CD8-positive, alpha-beta memory T cell (primary cell): ENCODE measurements at places on chromosomes 4 and X.

DNA sequence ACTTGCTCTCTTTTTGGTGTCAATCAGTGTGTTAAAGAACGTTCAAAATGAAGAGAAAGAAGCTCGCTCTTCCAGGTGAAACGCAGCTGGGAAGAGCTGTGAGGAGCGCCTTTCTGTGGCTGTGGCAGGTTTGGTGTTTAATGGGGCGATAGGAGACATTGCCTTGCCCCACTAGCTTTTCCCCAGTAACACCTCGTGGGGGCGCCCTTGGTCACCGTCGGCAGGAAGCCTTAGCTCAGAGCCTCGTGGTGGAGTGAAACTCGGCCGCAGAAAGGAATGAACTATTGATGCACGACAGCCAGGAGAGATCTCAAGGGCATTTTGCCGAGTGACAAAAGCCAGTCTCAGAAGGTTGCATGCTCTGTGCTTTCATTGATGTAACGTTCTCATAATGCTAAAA is 65.1 kb downstream of the GPR143 start:
- DNase-seq, result no peak

DNA sequence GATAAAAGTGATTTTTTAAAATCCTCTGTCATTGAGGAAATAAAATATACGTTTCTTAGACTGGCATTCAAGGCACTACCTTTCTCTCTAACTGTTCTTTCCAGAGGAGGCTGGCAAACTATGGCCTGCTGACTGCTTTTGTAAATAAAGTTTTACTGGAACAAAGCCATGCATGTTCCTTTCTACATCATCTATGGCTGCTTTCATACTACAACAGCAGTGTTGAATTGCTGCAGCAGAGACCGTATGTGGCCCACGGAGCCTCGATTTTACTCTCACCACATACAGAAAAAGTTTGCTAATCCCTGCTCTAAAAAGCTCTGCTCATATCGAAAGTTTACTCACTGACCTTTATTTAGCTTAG is 20.2 kb downstream of the SETD7 start:
- DNase-seq, result no peak

GRCh38 chr4:145388043-145388442 is 93.6 kb upstream of the SMAD1 start:
- no peak for DNase-seq

GRCh38 chr4:72886602-72887001 is 182.9 kb downstream of the COX18 start:
- no peak for DNase-seq

DNA sequence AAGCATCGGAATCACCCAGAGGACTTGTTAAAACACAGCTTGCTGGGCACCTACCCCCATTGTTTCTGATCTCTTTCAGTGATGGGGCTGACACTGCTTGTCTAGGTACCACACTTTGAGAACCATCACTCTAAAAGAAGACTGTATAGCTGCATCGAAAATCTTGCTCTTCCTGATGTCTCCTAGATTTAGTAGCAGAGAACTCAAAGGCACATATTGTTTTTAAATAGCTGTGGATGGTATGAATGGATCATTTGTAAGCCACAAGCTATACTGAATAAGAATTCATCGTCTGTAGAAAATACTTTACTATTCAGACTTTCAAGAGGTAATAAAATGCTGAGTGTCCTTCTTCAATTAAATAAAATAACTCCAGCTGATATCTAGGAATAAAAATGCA is 405.4 kb downstream of the ANKRD50 start:
- DNase-seq, result no peak

DNA sequence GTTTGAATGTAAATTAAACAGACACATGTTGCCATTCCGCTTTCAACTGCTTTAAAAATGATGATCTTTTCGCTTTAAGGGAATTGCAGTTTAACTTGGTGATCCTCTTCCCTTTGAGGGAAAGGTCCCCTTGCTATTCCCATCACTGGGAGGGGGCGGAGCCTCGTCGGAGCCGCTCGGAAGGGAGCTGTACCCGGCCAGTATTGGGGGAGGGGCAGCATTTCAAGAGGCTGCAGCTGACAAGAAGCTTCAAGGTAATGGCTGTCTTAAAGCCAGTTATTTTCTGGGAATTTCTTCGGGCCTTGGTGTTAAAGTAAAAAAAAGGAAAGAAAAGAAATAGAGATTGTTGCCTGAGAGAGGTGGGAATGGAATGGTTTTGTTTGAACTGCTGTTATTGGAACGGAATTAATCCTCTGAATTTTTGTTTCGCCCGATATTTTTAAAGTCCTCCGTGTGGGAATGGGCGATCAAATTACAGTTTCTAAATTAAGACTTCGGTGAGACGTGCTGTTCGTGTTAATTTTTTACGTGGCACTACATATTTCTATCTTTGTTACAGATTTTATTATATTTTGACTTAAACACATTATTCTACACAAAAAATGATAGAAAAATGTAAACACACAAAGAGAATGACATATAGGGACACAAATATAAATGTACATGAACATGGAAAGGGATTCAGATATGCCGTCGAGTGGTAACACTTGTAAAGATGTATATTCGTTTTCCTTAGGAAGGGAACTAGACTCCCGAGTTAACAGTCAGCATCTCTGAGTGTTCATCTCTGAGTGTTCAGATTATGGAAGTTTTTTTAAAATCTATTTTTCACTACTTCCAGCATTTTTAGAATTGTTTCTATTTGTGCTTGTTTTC is 9.2 kb downstream of the PWWP3B start:
- no peak for DNase-seq

DNA sequence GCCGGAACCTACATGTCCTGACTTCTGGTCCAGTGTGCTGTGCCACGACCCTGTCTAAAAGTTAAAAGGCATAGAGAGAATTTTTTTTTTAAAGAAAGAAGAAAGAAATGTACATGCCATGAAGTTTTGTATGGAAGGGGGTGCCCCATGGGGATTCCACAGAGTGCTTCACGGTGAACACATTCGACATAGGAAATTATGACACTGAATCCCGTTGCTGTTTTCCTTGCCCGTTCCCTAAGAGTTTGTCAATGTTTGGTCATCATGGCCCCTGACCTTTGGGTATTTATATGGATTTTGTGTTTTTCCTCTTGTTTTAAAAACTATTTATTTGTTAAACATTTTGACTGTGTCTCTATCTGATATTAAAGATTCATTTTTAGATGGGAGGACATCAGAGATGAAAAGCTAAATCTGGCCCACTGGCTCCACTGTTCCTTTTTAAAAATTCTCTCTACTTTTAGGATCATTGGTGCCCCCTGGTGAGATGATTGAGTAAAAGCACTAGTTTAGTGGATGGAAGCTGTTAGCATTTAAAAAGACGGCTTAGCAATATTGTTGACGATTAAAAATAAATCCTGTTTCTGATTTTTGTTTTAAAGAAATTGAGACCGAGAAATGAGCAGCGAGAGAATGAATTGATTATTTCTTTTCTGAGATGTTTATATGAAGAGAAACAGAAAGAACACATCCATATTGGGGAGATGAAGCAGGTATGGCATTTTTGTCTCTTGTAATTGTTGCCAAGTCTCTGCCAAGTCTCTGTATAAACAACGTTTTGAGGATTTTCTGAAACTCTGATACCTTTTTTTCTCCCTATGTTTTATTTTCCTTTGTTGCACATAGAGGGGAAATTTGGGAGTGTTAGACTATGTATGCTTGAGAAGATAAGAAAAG is 75.0 kb downstream of the PTTG2 start:
- DNase-seq, result no peak

DNA sequence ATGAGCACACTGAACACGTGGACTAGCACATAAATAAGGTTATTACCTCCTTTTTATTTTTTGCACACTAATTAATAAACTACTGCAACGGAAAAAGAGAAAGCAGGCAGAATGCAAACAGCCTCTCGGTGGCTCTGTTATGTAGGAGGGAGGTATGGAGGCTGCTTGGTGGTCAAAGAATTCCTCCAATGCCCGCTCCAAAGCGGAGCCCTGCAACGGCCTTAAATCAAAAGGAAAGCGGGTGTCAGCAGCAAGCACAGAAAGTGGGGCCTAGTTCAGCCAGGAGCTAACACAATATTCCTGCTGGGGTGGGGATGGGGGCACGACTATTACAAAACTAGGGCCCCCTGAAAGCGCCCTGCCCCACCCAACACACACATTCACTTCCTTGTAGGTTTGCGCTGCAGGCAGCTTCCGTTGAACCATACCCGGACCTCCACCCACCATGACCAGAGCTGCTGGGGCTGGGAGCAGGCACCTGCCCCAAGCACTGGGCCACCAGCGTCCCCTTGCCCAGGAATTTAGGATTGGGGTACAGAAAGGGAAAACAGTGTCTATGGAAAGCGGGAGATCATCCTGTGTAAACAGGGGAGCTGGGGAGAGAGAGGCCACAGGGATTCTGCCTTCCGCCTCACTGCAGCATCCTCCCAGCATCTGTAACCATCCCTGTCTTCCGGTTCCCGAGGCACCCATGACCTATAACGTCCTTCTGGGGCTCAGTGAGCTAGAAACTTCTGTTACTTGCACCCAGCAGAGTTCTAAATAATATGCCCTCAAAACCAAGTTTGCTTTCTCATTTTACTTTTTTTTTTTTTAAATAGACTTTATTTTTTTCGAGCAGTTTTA is 57.1 kb upstream of the DDX3X start:
- no peak for DNase-seq

GRCh38 chr4:153651116-153651515 is 33.0 kb upstream of the TLR2 start:
- DNase-seq, result no peak

GRCh38 chrX:53316111-53316859 is 34.9 kb upstream of the IQSEC2 start:
- no peak for DNase-seq

- no peak for DNase-seq
Observed at GRCh38 chrX:150649096-150649870, 43.9 kb upstream of the MTMR1 start.

DNA sequence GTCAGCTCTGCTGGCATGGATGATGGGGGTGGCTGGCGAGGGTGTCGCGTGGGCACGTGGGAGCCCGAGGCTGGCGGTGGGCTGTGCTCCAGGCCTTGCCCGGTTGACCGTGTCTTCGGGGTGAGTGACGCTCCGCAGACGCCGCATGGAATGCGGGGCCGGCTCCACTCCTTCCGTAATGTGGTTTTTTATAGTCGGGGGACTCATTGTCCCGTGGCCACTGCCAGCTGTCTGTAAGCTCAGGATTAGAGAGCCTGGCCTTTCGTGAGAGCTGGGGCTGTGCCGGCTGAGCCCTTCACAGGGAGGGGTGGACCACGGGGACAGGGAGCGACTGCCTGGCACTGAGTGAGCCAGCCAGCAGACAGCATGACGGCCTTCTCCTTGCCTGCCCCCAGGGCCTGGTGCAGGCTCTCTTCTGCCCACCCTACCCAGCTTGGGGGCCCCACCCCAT is 20.4 kb downstream of the DOK7 start:
- DNase-seq, result no peak

- DNase-seq, result no peak
Observed at GRCh38 chrX:50941638-50942037, 31.1 kb downstream of the BMP15 start.
